Naive thymus-derived CD8-positive, alpha-beta T cell (primary cell): ENCODE measurements at places on chromosomes 5 and 9. TPM values are rescaled to one million over a fixed set of nuclear protein-coding genes. Genes with fewer than 3 reads are reported as not detected.

DNA sequence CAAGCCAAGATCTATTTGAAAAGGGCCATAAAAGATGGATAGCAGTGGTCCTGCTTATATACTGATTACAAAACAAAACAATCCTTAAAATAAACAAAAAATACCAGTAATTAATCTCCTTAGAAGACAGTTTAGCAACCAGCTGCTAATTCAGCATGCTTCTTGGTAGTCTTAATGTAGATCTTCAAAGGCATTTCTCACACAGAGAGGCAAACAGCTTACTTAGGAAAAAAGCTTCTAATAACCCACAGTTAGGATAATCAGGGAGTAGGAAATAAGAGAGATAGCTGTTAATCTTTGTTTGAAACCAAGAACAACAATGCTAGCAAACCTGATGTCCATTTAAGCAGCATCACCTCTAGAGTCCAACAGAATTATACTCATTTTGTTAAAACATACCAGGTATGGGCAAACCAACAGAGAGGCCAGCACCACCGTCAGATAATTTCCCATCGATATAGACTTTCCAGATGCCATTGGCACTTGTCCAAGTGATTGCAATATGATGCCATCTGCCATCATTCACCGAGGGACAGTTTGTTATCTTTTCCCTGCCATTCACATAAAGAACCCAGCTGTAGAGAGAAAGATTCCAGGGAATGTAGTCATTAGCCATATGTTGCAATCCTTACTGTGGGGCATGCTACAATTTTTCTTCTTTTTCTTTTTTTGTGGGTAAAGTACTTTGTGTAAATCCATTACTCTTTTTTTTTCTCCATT is 105.6 kb upstream of the TXNDC8 start:
- H3K4me1 ChIP-seq, result no peaks in the 10 kb centered on the region
- H3K36me3 ChIP-seq, result no peaks in the 10 kb centered on the region
- H3K27ac ChIP-seq, result no peak overlapping the region
- peaks cover 3% of the 10 kb centered on the region for H3K27me3 ChIP-seq

GRCh38 chr5:80915716-80916115 is 44.4 kb upstream of the RASGRF2 start:
- no peaks in the 10 kb centered on the region for H3K27me3 ChIP-seq
- DNase-seq, result no peak
- H3K36me3 ChIP-seq, result no peaks in the 10 kb centered on the region
- no peak overlapping the region for H3K4me3 ChIP-seq

GRCh38 chr5:27315363-27316270 is 277.2 kb upstream of the CDH9 start:
- H3K27ac ChIP-seq, result no peak overlapping the region
- H3K4me3 ChIP-seq, result no peak overlapping the region
- DNase-seq, result no peak
- no peaks in the 10 kb centered on the region for H3K4me1 ChIP-seq
- H3K27me3 ChIP-seq, result no peaks in the 10 kb centered on the region

- H3K36me3 ChIP-seq, result no peaks in the 10 kb centered on the region
- H3K27me3 ChIP-seq, result no peaks in the 10 kb centered on the region
- H3K27ac ChIP-seq, result no peak overlapping the region
- DNase-seq, result no peak
- no peaks in the 10 kb centered on the region for H3K4me1 ChIP-seq
Measured at GRCh38 chr5:89956838-89957237, 452.7 kb downstream of the CETN3 start.

- H3K36me3 ChIP-seq, result no peaks in the 10 kb centered on the region
- DNase-seq, result no peak
- H3K4me3 ChIP-seq, result no peak overlapping the region
- H3K27me3 ChIP-seq, result peaks cover 37% of the 10 kb centered on the region
- peaks cover 18% of the 10 kb centered on the region for H3K4me1 ChIP-seq
- no peak overlapping the region for H3K27ac ChIP-seq
Measured at GRCh38 chr5:142584891-142585290, 101.0 kb downstream of the FGF1 start.

- DNase-seq, result no peak
- no peak overlapping the region for H3K27ac ChIP-seq
- no peak overlapping the region for H3K4me3 ChIP-seq
- H3K36me3 ChIP-seq, result no peaks in the 10 kb centered on the region
- no peaks in the 10 kb centered on the region for H3K4me1 ChIP-seq
Measured at GRCh38 chr9:32703635-32704034, 68.2 kb upstream of the TAF1L start.

DNA sequence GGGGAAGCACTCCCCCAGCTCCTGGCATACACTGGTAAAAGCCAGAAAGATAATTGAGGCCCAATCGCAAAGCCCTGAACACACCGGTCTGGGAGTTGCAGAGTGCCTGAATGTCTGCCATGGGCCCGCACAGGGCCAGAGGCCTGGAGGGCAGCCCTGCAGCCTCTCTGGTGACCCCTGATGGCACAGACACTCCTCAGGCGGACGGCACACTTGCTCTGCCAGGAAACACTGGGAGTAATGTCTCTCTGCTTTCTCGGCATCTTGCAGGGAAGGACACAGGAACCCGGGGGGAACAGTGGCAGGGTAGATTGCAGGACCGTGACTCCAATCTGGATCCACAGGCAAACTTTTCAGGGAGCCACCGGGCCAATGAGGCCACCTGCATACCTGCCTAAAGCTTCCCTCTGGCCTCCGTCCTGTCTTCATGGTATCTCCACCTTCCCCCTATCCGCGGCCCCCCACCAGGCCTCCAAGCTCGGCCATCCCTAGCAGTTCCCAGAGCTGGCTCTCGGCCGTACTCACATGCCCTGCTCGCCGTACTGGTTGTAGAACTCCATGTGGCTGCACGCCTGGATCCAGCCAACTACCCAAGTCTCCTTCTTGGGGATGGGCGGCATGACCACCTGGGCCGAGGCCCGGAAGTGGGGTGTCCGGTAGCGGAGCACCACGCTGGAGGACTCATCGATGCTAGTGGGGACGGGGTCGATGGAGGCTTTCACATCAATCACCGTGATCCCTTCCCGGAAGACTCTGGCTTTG is 797 bp downstream of the FAM78A start:
- H3K4me1 ChIP-seq, result peaks cover 19% of the 10 kb centered on the region
- H3K36me3 ChIP-seq, result peaks cover 31% of the 10 kb centered on the region
- H3K4me3 ChIP-seq, result peak overlapping the region; percentile 98

GRCh38 chr9:117945286-117945685 is 241.1 kb downstream of the TLR4 start:
- no peak for DNase-seq
- H3K27me3 ChIP-seq, result peaks cover 8% of the 10 kb centered on the region
- H3K4me3 ChIP-seq, result no peak overlapping the region
- H3K4me1 ChIP-seq, result no peaks in the 10 kb centered on the region

GRCh38 chr5:135245521-135246499 is 153.2 kb downstream of the MACROH2A1 start:
- no peak for DNase-seq
- peaks cover 1% of the 10 kb centered on the region for H3K27me3 ChIP-seq
- H3K36me3 ChIP-seq, result no peaks in the 10 kb centered on the region
- H3K4me1 ChIP-seq, result no peaks in the 10 kb centered on the region

DNA sequence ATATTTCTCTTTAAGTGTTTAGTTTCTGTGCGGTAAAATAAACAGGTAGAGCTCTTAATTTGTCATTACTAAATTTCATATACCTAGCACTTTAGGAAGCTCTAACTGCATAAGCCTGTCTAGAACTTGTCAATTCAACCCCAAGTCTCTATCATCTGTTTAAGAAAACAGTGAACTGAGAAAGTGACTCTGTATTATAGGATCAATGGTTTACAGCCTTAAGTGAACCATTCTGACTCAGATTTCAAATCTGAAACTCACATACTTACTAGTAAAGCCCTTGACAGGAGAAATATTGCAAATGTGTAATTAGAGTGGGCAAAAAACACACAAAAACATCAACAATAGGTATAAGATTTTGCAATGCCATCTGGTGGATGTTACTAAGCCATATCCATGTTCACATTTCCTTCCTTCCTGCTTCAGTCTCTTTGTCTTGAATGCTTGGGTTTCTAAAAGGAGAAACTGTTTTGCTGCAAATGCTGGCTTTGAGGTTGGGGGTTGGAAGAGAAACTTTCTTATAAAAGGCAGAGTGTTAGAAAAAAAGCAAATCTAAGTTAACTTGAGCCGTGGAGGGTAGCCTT is 101.8 kb downstream of the DOCK8 start:
- no peak overlapping the region for H3K27ac ChIP-seq
- peaks cover 1% of the 10 kb centered on the region for H3K4me1 ChIP-seq
- DNase-seq, result no peak
- no peak overlapping the region for H3K4me3 ChIP-seq

DNA sequence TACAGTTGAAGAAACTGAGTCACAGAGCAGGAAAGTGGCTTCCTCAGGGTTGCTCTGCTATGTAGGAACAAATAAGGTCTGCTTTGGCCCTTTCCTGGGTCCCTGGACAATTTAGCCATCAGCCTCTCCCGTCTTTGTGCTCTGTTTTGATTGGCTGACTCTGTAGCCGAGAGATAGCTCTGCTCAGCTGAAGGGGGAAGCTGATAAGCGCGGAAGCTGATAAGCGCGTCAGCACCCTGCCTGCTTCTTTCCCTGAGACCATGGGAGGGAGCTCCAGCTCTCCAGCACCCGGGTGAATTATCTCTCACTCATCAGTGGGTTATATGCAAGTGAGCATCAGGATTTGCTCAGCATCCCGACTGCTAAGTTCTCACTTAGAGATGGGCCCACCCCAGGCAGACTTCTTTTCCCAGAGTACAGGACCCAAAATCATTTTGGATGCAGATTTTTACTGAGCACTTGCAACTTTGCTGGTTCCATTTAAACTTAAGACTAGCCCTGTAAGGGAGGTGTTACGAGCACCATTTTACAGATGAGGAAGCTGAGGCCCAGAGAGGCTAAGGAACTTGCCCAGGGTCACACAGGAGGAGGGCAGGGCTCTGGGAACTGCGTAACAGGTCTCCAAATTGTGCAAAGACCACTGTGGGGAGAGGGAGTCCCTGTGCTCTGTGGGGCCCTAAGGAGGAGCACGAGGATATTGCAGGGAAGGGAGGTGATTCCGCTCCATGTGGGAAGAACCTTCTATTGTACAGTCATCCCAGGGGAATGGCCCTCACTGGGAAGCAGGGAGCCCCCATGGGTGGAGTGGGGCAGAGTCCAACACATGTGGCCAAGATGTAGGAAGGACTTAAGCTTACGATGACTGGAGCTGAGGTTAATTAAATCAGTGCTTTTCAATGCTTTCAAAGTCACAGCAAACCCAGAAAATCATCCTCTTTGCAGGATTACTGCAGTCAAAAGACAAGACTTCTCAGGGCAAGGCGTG is 83.7 kb upstream of the ORM1 start:
- no peaks in the 10 kb centered on the region for H3K36me3 ChIP-seq
- no peak overlapping the region for H3K4me3 ChIP-seq
- peaks cover 5% of the 10 kb centered on the region for H3K27me3 ChIP-seq
- H3K4me1 ChIP-seq, result no peaks in the 10 kb centered on the region
- DNase-seq, result no peak

- DNase-seq, result no peak
- no peak overlapping the region for H3K27ac ChIP-seq
- H3K4me3 ChIP-seq, result no peak overlapping the region
- peaks cover 6% of the 10 kb centered on the region for H3K4me1 ChIP-seq
- peaks cover 3% of the 10 kb centered on the region for H3K27me3 ChIP-seq
- no peaks in the 10 kb centered on the region for H3K36me3 ChIP-seq
Measured at GRCh38 chr5:124528838-124529237, 217.6 kb downstream of the ZNF608 start.

- H3K4me1 ChIP-seq, result no peaks in the 10 kb centered on the region
- peaks cover 1% of the 10 kb centered on the region for H3K27me3 ChIP-seq
- H3K4me3 ChIP-seq, result no peak overlapping the region
- no peak for DNase-seq
- H3K36me3 ChIP-seq, result no peaks in the 10 kb centered on the region
- no peak overlapping the region for H3K27ac ChIP-seq
Measured at GRCh38 chr5:96297867-96298266, 135.2 kb downstream of the PCSK1 start.

- no peaks in the 10 kb centered on the region for H3K36me3 ChIP-seq
- no peak overlapping the region for H3K4me3 ChIP-seq
- H3K27me3 ChIP-seq, result no peaks in the 10 kb centered on the region
- DNase-seq, result no peak
- H3K27ac ChIP-seq, result no peak overlapping the region
Measured at GRCh38 chr9:127761491-127761956, 16.9 kb downstream of the SH2D3C start.

GRCh38 chr5:4023091-4023752 is 427.6 kb downstream of the IRX1 start:
- no peak overlapping the region for H3K27ac ChIP-seq
- H3K27me3 ChIP-seq, result no peaks in the 10 kb centered on the region

- H3K4me3 ChIP-seq, result no peak overlapping the region
- no peaks in the 10 kb centered on the region for H3K36me3 ChIP-seq
- H3K4me1 ChIP-seq, result peaks cover 3% of the 10 kb centered on the region
- no peak overlapping the region for H3K27ac ChIP-seq
- DNase-seq, result no peak
Measured at GRCh38 chr5:125002727-125003598, 256.5 kb upstream of the ZNF608 start.

DNA sequence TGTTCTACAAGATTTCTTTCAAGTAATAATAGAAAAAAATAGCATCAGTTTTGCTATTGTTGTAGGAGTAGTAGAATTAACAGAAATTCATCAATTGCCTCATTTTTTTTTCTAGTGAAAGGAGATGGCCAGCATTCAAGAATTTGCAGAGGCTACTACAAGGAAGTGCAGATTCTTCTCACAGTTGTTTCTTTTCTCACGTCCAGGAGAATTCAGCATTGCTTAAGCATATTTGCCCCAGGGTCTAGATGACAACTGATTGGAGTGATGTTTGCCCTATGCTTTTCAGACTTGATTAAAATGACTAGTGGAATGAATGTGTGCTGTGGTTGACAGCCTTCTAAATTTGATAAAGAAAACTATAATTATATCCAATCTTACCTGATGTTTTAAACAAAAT is 46.6 kb upstream of the SLC12A2 start:
- no peaks in the 10 kb centered on the region for H3K27me3 ChIP-seq
- no peak for DNase-seq
- peaks cover 46% of the 10 kb centered on the region for H3K36me3 ChIP-seq
- H3K27ac ChIP-seq, result no peak overlapping the region

- H3K4me3 ChIP-seq, result no peak overlapping the region
- no peaks in the 10 kb centered on the region for H3K36me3 ChIP-seq
- H3K27ac ChIP-seq, result no peak overlapping the region
Measured at GRCh38 chr5:39570403-39571027, 145.7 kb upstream of the DAB2 start.

GRCh38 chr5:67319935-67320725 is 123.5 kb upstream of the CD180 start:
- no peak for DNase-seq
- no peak overlapping the region for H3K27ac ChIP-seq
- no peaks in the 10 kb centered on the region for H3K27me3 ChIP-seq

DNA sequence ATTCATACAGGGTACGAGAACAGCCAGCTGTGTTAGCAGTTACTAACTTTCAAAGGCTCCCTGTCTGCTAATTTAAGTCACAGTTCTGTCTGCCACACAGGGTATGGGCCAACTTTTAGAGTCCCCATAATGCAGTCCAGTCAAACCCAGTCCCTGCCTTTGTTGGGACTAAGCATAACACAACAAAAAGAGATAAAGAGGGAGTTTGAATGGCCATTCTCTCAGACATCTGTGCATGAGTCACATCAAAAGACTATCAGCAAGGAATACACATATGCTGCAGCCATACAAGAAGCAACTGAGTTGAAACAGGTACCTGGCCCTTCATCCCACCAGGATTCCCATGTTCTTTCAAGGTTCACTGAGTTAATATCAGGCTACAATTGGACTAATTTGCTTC is 744.5 kb upstream of the C9orf72 start:
- no peak for DNase-seq
- H3K4me3 ChIP-seq, result no peak overlapping the region
- H3K27ac ChIP-seq, result no peak overlapping the region
- no peaks in the 10 kb centered on the region for H3K36me3 ChIP-seq
- no peaks in the 10 kb centered on the region for H3K4me1 ChIP-seq

FBXW11 gene
- total RNA-seq, result 36.9 TPM

CCDC171 gene
- total RNA-seq, result 2.1 TPM

WNK2 gene
- total RNA-seq, result not detected

TRAPPC13 gene
- 21.6 TPM for total RNA-seq

GZMA gene
- 5.4 TPM for total RNA-seq

IL13 gene
- total RNA-seq, result not detected

ACER2 gene
- total RNA-seq, result 4.5 TPM
